ENCODE measurements at places on chromosomes 4 and X. TPM values are rescaled to one million over a fixed set of nuclear protein-coding genes. Genes with fewer than 3 reads are reported as not detected.
A peak's percentile ranks its signal among the peaks of the same experiment; 100 is the strongest.

UGT2B10 gene
- not detected for polyA plus RNA-seq

GAB3 gene
- 1.7 TPM for polyA plus RNA-seq

CHST7 gene
- polyA plus RNA-seq = 3.1 TPM

RASGEF1B gene
- polyA plus RNA-seq = 8.1 TPM

PNMA6F gene
- polyA plus RNA-seq = not detected

IRS4 gene
- polyA plus RNA-seq = not detected

GAGE2A gene
- polyA plus RNA-seq = not detected

GRCh38 chr4:186717556-186717955 is 6.1 kb downstream of the FAT1 start:
- H3K4me3 ChIP-seq = no peak overlapping the region
- no peak for DNase-seq
- H3K27ac ChIP-seq = no peak overlapping the region
- no peaks in the 10 kb centered on the region for H3K4me1 ChIP-seq
- H3K36me3 ChIP-seq = no peaks in the 10 kb centered on the region
- H3K27me3 ChIP-seq = no peaks in the 10 kb centered on the region

- no peak overlapping the region for H3K4me3 ChIP-seq
- no peaks in the 10 kb centered on the region for H3K4me1 ChIP-seq
- H3K36me3 ChIP-seq = no peaks in the 10 kb centered on the region
- no peak overlapping the region for H3K27ac ChIP-seq
- no peaks in the 10 kb centered on the region for H3K27me3 ChIP-seq
Observed at GRCh38 chr4:27429364-27429871, 568.8 kb downstream of the STIM2 start.

DNA sequence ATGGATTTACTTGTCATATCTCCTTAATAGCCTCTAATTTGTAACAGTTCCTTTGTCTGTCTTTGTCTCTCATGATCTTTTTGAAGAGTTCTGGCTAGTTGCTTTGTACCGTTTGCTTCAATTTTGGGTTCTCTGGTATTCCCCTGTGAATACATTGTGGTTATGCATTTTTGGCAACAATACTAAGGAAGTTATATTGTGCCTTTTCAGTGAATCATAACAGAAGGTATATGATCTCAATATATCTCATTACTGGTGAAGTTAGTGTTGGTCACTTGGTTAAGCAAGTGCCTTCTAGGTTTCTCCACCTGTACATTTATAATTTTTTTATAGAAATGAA is 48.6 kb downstream of the DCLK2 start:
- H3K4me1 ChIP-seq = no peaks in the 10 kb centered on the region
- H3K36me3 ChIP-seq = no peaks in the 10 kb centered on the region
- no peak for DNase-seq
- no peaks in the 10 kb centered on the region for H3K27me3 ChIP-seq
- no peak overlapping the region for H3K4me3 ChIP-seq
- H3K27ac ChIP-seq = no peak overlapping the region

GRCh38 chr4:81919223-81919622 is 447.5 kb upstream of the RASGEF1B start:
- H3K4me3 ChIP-seq = no peak overlapping the region
- no peaks in the 10 kb centered on the region for H3K36me3 ChIP-seq
- no peaks in the 10 kb centered on the region for H3K4me1 ChIP-seq
- no peaks in the 10 kb centered on the region for H3K27me3 ChIP-seq

- no peak overlapping the region for H3K4me3 ChIP-seq
- no peak for DNase-seq
- no peaks in the 10 kb centered on the region for H3K27me3 ChIP-seq
- H3K4me1 ChIP-seq = no peaks in the 10 kb centered on the region
- no peaks in the 10 kb centered on the region for H3K36me3 ChIP-seq
Observed at GRCh38 chr4:1191621-1192020, 19.2 kb upstream of the SPON2 start.

GRCh38 chrX:103414561-103414960 is 38.2 kb downstream of the BEX3 start:
- H3K4me1 ChIP-seq = no peaks in the 10 kb centered on the region
- no peak overlapping the region for H3K4me3 ChIP-seq
- no peaks in the 10 kb centered on the region for H3K27me3 ChIP-seq
- H3K36me3 ChIP-seq = no peaks in the 10 kb centered on the region
- no peak overlapping the region for H3K27ac ChIP-seq

DNA sequence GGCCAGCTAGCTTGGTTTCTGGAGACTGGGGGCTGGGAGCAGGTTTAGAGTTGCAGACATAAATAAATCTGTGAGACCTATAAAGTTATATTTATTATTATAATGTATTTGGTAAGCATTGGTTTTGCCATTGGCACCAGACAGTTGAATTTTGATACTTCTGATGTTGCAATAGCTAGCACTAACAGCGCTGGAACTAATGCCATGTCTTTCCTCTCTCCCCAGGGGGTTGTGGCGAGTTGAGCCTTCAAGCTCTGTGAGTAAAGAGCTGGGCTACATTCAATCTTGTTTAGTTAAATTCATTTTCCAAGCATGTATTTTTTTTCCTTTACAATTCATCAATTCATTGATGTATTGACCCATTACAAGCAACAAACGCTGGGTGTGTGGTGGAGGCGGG is 358.7 kb upstream of the NR3C2 start:
- H3K36me3 ChIP-seq = no peaks in the 10 kb centered on the region
- DNase-seq = no peak
- no peaks in the 10 kb centered on the region for H3K4me1 ChIP-seq

DNA sequence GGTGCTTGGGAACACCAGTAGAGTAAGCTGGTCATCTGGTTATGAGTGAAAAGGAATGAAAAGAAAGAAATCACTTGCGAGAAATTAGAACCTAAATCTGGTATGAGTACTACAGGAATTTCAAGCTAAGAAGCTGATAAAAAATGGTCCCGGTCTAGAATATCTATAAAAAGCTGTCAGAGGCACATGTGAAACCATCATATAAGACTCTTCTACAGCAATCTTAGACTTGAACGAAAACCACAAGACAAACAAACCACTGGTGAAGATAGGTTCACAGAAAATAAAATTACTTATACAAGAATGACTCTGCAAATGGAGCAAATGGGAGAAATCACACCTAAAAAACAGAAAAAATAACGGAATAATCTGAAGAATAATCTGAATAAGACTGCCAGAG is 69.9 kb downstream of the KDR start:
- no peak for DNase-seq
- no peaks in the 10 kb centered on the region for H3K36me3 ChIP-seq
- H3K4me3 ChIP-seq = no peak overlapping the region

- H3K4me1 ChIP-seq = no peaks in the 10 kb centered on the region
- no peak for DNase-seq
- H3K27ac ChIP-seq = no peak overlapping the region
- H3K4me3 ChIP-seq = no peak overlapping the region
- no peaks in the 10 kb centered on the region for H3K27me3 ChIP-seq
Observed at GRCh38 chr4:149187726-149188125, 627.9 kb downstream of the IQCM start.

GRCh38 chr4:6322761-6323566 is 53.3 kb downstream of the WFS1 start:
- H3K27me3 ChIP-seq = no peaks in the 10 kb centered on the region
- no peak for DNase-seq
- H3K4me1 ChIP-seq = no peaks in the 10 kb centered on the region
- H3K27ac ChIP-seq = no peak overlapping the region
- no peaks in the 10 kb centered on the region for H3K36me3 ChIP-seq

DNA sequence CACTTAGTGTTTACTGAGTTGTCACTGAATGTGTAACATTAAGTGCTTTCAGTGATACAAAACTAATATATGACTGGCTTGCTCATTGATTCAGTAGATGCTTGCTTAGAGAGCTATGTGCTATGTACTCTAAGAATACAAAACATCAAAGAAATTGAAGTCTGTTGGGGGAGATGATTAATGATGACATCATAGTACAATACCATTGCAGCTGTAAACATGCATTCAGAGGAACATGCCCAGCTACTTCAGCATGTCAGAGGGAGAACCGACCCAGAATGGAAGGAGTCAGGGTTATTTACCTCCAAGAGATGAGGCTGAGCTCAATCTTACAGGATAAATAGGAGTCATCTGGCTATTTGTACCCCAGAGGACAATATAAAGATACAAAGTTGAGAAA is 290.8 kb downstream of the TENM3 start:
- no peak overlapping the region for H3K27ac ChIP-seq
- H3K36me3 ChIP-seq = no peaks in the 10 kb centered on the region
- DNase-seq = no peak

DNA sequence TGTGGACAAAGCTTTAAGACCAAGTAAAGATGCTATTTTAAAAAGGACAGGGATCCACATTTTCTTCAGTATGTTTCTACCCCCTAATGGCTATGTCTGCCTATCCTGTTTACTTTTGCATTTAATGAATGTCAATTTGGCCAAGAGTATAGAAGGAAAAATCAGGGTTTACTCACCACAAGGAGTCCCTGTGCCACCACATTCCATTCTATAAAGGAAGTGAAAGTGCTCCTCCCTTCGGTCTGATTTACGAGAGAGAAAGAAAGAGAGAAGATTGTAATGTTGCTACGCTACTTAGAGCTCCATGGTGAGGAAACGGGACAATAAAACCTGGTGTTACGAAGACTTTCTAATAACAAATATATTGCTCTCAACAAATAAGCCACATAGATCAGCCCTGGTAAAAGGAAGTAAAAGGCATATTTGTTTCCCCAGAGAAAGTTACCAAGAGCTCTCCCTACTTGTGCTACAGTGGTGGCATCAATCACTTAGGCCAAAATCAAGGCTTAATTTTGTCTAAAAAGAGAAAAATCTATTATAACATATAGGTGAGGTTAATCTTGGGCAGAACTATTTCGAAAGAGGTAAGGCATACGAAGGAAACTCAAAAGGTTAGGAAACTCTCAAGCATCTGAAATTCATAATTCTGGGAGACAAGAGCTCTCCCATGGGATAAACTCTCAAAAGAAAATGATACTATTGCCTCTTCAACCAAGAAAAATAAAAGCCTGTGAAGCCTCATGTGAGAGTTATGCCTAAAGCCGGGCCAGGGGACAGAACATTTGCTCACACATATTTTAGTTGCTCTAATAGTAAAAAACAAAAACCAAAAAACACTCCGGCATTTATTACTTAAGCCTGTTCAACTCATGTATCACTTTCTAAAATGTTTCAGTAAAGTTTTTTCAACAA is 29.5 kb downstream of the TAPT1 start:
- H3K27ac ChIP-seq = no peak overlapping the region
- DNase-seq = peak; percentile 20
- no peaks in the 10 kb centered on the region for H3K4me1 ChIP-seq
- H3K27me3 ChIP-seq = no peaks in the 10 kb centered on the region

GRCh38 chrX:55279832-55280231 is 15.1 kb upstream of the PAGE3 start:
- no peak overlapping the region for H3K27ac ChIP-seq
- H3K36me3 ChIP-seq = no peaks in the 10 kb centered on the region
- no peak overlapping the region for H3K4me3 ChIP-seq
- no peaks in the 10 kb centered on the region for H3K27me3 ChIP-seq
- H3K4me1 ChIP-seq = no peaks in the 10 kb centered on the region
- no peak for DNase-seq

DNA sequence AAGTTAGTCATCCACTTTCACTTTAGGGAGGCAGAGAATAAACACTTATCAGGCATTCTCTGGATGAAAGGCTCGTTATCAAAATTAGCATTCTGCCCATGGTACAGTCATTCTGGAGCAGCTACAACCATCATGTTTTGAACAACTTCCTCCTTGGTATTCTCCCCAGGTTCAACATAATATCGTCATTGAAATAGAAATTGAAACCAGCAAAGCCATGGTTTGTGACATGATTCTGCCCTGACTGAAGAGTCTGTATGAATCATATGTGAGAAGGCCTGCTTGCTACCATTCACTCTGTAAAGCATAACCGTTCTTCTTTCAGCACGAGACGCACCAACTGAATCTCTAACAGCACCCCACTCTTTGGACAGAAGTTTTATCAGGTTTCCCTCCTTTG is 127.5 kb upstream of the RADX start:
- H3K4me3 ChIP-seq = peak overlapping the region; percentile 18
- no peak overlapping the region for H3K27ac ChIP-seq
- no peaks in the 10 kb centered on the region for H3K36me3 ChIP-seq
- no peaks in the 10 kb centered on the region for H3K27me3 ChIP-seq
- no peaks in the 10 kb centered on the region for H3K4me1 ChIP-seq

DNA sequence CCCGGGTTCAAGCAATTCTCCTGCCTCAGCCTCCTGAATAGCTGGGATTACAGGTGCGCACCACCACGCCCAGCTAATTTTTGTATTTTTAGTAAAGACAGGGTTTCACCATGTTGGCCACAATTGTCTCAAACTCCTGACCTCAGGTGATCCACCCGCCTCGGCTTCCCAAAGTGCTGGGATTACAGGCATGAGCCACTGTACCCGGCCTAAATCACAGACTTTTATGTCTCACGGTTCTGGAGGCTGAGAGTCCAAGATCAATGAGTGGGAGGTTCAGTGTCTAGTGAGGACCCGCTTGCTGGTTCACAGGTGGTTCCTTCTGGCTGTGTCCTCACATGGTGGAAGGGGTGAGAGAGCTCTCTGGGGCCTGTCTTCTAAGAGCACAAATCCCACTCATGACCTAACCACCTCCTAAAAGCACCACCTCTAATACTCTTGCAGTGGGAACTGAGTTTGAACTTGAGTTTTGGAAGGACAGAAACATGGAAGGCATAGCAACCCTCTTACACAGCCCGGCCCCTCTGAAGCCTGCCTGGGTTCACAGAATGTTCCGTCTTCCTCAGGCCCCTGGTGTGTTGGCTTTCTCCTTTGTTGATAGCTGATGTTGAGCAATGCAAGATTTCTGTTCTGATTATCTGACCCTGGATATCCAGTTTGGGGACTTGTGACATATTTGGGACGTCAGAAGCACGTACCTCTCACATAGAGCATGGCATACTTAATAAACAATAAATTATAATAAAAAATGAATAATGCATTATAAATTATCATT is 1.9 kb upstream of the AKAP17A start:
- peaks cover 7% of the 10 kb centered on the region for H3K4me1 ChIP-seq
- no peak overlapping the region for H3K27ac ChIP-seq
- H3K27me3 ChIP-seq = no peaks in the 10 kb centered on the region
- no peak overlapping the region for H3K4me3 ChIP-seq
- no peak for DNase-seq

Data from naive thymus-derived CD4-positive, alpha-beta T cell (primary cell).